CD8-positive, alpha-beta memory T cell (primary cell): ENCODE measurements at places on chromosomes 1 and 21. TPM values are rescaled to one million over a fixed set of nuclear protein-coding genes. Genes with fewer than 3 reads are reported as not detected.

- no peak overlapping the region for H3K4me3 ChIP-seq
- H3K27me3 ChIP-seq: no peaks in the 10 kb centered on the region
- no peaks in the 10 kb centered on the region for H3K4me1 ChIP-seq
- no peaks in the 10 kb centered on the region for H3K36me3 ChIP-seq
- no peak overlapping the region for H3K27ac ChIP-seq
- DNase-seq: no peak
Measured at GRCh38 chr1:44471911-44472453, 66.9 kb downstream of the RNF220 start.

DNA sequence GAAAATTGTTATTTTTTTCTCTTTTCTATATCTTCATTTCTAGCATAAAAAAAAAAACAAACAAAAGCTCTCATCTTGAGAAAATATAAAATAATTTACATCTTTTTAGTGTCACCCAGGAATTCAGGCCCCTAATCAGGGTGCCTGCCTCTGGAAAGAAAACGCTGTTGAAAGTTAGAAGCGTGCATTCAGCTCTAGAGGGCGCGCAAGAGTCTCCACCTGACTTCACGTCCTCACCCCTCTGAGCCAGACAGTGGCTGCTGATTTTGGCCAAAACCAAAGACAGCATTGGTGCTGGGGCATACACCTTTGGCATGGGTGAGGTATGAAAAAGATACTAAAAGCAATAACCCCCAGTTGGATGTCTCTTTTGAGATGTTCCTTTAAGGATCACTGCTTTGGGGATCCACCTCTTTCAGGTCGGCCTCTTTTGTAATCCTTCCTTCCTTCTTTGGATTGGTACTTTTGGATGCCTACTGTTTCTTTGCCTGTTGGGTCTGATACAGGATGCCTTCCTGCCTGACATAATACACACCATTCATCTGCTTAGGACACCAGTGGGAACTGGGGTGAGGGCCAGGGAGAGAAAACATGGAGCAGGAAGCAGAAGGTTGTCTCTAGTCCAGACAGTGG, 77.6 kb upstream of the CHRM3 start:
- DNase-seq: no peak
- H3K4me1 ChIP-seq: no peaks in the 10 kb centered on the region
- H3K27ac ChIP-seq: no peak overlapping the region
- no peaks in the 10 kb centered on the region for H3K27me3 ChIP-seq

GRCh38 chr1:202661136-202661845, 49.0 kb downstream of the SYT2 start:
- peaks cover 4% of the 10 kb centered on the region for H3K27me3 ChIP-seq
- H3K36me3 ChIP-seq: no peaks in the 10 kb centered on the region
- H3K4me3 ChIP-seq: no peak overlapping the region
- H3K27ac ChIP-seq: no peak overlapping the region
- DNase-seq: no peak

- H3K27ac ChIP-seq: no peak overlapping the region
- H3K4me1 ChIP-seq: no peaks in the 10 kb centered on the region
- DNase-seq: no peak
- H3K27me3 ChIP-seq: no peaks in the 10 kb centered on the region
- H3K4me3 ChIP-seq: no peak overlapping the region
- H3K36me3 ChIP-seq: no peaks in the 10 kb centered on the region
Measured at GRCh38 chr1:57258557-57259325, 165.1 kb downstream of the DAB1 start.

DNA sequence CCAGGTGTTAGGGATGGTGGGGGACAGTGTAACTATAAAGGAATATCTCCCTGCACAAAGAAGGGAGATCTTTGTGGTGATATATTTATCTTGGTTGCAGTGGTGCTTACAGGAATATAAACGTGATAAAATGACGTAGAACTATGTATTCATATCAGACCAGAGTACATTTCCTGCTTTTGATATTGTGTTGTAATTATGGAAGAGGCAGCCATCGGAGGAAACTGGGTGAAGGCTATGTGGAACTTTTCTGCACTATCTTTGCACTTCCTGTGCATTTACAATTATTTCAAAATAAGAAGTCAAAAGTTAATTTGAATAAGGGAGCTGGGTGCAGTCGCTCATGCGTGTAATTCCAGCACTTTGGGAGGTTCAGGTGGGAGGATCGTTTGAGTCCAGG, 37.6 kb downstream of the NDUFS5 start:
- H3K4me1 ChIP-seq: no peaks in the 10 kb centered on the region
- H3K27me3 ChIP-seq: no peaks in the 10 kb centered on the region
- no peak overlapping the region for H3K27ac ChIP-seq
- DNase-seq: no peak
- no peaks in the 10 kb centered on the region for H3K36me3 ChIP-seq
- no peak overlapping the region for H3K4me3 ChIP-seq

GRCh38 chr21:31201548-31201947, 142.5 kb downstream of the TIAM1 start:
- no peaks in the 10 kb centered on the region for H3K27me3 ChIP-seq
- no peak for DNase-seq
- no peak overlapping the region for H3K27ac ChIP-seq
- H3K36me3 ChIP-seq: no peaks in the 10 kb centered on the region
- no peak overlapping the region for H3K4me3 ChIP-seq
- peaks cover 9% of the 10 kb centered on the region for H3K4me1 ChIP-seq

DNA sequence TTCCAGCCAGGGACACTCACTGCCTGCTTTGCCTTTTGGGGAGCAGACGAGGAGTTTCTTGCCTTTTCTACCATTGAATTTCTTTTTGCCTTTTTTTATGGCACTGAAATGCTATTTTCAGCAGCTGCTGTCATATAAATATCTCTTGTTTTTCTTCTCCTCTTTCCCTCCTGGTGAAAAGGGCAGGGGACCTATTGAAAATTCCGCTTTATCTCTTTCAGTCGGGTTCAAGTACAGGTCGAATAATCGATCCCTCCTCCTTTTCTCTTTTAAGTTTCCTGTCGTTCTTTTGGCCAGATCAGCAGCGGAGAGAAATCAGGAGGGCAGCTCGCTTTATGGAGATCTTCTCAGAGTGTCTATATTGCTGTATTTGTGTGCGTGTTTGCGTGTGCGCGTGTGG, 67.4 kb upstream of the CASZ1 start:
- no peaks in the 10 kb centered on the region for H3K36me3 ChIP-seq
- H3K27ac ChIP-seq: no peak overlapping the region
- peaks cover 6% of the 10 kb centered on the region for H3K4me1 ChIP-seq
- no peak overlapping the region for H3K4me3 ChIP-seq

DNA sequence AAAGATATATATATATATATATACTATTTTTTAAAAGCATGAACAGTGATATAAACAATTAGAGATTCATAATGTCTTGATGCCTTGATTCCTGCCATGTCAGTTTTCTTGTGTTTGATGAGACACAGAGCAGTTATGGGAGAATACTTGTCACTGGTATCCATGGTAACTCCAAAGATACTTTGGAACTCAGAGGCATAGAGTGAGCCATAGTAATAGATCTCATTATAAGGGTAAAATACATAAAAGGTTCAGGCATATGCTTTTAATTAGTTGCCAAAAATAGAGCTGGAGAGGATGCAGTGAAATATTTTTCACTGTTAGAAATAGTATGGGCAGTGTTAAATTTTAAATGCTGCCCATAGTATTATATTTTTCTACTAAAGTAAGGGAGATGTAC, 134.1 kb downstream of the SYT14 start:
- no peak overlapping the region for H3K4me3 ChIP-seq
- peaks cover 4% of the 10 kb centered on the region for H3K27me3 ChIP-seq
- no peak overlapping the region for H3K27ac ChIP-seq
- H3K4me1 ChIP-seq: no peaks in the 10 kb centered on the region
- DNase-seq: no peak
- no peaks in the 10 kb centered on the region for H3K36me3 ChIP-seq

- H3K27ac ChIP-seq: no peak overlapping the region
- H3K36me3 ChIP-seq: no peaks in the 10 kb centered on the region
- no peaks in the 10 kb centered on the region for H3K4me1 ChIP-seq
- no peak for DNase-seq
- no peaks in the 10 kb centered on the region for H3K27me3 ChIP-seq
Measured at GRCh38 chr1:18411820-18412641, 68.7 kb upstream of the KLHDC7A start.

GRCh38 chr21:44994695-44995342, 55.0 kb downstream of the SLX9 start:
- no peak overlapping the region for H3K4me3 ChIP-seq
- H3K36me3 ChIP-seq: no peaks in the 10 kb centered on the region
- no peaks in the 10 kb centered on the region for H3K4me1 ChIP-seq
- no peaks in the 10 kb centered on the region for H3K27me3 ChIP-seq

DNA sequence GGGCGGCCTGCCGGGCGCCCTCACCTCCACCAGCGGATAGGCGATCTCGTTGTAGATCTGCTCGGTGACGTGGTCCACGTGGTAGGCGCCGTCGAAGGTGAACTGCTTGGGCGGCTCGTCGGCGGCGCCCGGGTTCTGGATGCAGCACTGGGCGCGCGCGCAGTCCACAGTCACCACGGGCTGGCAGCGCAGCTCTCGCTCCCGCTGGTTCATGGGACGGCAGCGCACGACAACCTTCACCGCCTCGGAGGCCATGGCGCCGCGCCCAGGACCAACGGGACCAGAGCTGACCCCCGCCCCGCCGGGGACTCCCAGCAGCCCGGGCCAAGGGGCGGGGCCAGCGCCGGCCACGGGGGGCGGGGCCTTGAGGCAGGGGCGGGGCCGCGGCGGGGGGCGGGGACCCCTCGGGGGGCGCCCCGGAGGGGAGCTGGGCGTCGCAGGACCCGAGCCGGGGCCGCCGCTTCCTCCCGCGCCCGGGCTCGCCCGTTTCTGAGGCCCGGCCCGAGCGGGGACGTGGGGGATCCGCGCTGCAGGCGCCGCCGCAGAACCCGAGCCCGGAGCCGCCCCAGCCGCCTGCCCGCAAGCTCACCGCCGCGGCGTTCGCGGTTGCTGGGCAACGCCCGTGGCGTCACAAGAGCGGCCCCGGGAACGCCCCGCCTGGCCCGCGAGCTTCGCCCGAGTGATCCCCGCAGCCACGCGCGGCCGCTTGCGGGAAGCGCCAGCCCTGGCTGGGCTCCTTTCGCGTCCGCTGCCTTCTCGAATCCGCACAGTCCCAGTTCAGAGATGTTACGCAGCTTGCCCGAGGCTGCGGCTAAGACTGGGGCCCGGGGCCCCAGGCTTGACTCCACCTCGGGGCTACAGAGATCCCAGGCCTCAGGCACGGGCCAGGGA, at the start of gene KIF17:
Gene KIF17, minus strand, starts transcription at position 556 of the 891 bp plus-strand sequence. Its CDS starts 301 bp downstream, at position 255.
- peak; percentile 33 for DNase-seq
- H3K4me3 ChIP-seq: peak within 1 kb of the TSS; percentile 26
- H3K36me3 ChIP-seq: no peaks in the 10 kb centered on the region

GRCh38 chr1:20184481-20184900, 1.4 kb upstream of the UBXN10 start:
- H3K27ac ChIP-seq: peak overlapping the region; percentile 86
- no peaks in the 10 kb centered on the region for H3K36me3 ChIP-seq
- H3K4me3 ChIP-seq: no peak overlapping the region
- H3K27me3 ChIP-seq: no peaks in the 10 kb centered on the region

DNA sequence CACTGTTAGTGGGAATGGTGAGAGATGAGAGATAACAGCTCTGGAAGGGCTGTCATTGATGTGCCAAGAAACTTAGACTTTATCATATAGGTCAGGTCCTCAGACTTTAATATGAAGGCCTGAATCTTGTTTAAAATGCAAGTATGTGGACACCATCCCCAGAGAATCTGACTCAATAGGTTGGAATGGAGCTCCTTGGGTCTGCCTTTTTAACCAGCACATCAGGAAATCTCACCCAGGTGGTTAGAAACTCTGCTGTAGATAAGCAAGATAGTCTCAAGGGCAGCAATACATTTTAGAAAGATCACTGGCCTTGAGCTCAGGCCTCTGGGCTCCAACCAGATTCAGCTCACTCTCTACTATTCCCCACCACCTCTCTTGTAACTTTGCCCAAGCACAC, 180.4 kb downstream of the SLC44A5 start:
- no peaks in the 10 kb centered on the region for H3K4me1 ChIP-seq
- no peaks in the 10 kb centered on the region for H3K27me3 ChIP-seq
- no peaks in the 10 kb centered on the region for H3K36me3 ChIP-seq
- DNase-seq: no peak

Gene AK2
- total RNA-seq: 288 TPM

Gene CACNA1S
- not detected for total RNA-seq

Gene EPHB2
- 0.33 TPM for total RNA-seq

Gene LCK
- total RNA-seq: 288 TPM

Gene GBP7
- total RNA-seq: 0.13 TPM

Gene CADM3
- not detected for total RNA-seq

Gene SRSF11
- total RNA-seq: 160 TPM
